ENCODE measurements at places on chromosomes 11 and 22. TPM values are rescaled to one million over a fixed set of nuclear protein-coding genes. Genes with fewer than 3 reads are reported as not detected.

DNA sequence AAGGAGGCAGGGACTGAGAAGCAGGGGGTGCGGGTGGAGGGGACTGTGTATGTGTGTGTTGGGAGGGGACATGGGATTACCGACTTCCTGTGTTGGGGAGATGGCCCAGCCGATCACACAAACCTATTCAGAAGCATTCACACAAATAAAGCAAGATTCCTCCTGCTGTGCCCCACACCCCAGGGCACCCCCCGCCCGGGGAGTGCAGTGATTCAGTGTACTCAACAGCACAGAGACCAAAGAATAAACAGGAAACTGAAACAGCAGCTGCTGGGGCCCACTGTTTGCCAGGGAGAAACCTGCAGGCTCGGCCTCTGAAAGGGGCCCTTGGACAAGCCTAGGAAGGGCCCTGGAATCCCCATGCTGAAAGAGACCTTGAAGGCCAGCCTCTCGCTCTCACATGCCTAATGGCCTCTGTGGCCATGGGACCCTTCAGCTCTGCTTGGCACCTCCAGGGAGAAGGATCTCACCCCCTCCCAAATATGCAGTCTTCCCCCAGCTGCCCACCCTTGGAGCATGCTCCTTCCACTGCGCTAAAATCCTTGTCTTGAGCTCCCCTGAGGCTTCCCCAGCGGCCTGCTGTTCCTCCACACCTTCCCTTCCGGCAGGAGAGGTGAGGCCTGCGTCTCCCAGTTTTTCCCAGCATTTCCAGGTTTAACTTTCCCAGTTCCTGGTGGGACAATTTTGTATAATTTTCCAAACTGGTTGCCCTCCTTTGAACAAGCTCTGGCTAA is 72.9 kb downstream of the CSNK2A3 start:
- no peaks in the 10 kb centered on the region for H3K4me1 ChIP-seq
- peak overlapping the region; percentile 88 for H3K27ac ChIP-seq
- no peak for DNase-seq
- H3K27me3 ChIP-seq: no peaks in the 10 kb centered on the region

DNA sequence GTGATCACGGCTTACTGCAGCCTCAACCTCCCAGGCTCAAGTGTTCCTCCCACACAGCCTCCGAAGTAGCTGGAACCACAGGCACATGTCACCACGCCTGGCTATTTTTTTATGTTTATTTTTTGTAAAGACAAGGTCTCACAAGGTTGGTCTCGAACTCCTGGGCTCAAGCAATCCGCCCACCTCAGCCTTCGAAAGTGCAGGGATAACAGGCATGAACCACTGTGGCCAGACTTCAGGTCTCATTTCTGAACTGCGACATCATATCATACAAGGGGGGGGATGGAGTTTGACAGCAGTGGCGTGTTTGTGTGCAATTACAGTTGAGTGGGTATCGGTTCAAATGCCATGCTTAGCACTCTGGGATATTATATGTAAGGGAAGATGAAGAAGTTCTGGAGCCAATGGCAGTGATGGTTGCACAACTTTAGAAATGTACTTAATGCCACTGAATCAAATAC is 6.9 kb downstream of the NAALADL1 start:
- H3K4me3 ChIP-seq: no peak overlapping the region
- peaks cover 12% of the 10 kb centered on the region for H3K4me1 ChIP-seq
- no peaks in the 10 kb centered on the region for H3K36me3 ChIP-seq
- H3K27me3 ChIP-seq: no peaks in the 10 kb centered on the region
- no peak overlapping the region for H3K27ac ChIP-seq

- no peak overlapping the region for H3K4me3 ChIP-seq
- peaks cover 18% of the 10 kb centered on the region for H3K27me3 ChIP-seq
- H3K4me1 ChIP-seq: peaks cover 21% of the 10 kb centered on the region
- H3K27ac ChIP-seq: no peak overlapping the region
Observed at GRCh38 chr11:60762851-60763691, 6.4 kb downstream of the MS4A15 start.

The OR8A1 gene
- not detected for total RNA-seq

The CCDC89 gene
- total RNA-seq: not detected

GRCh38 chr11:120124355-120124754 is 13.6 kb downstream of the TRIM29 start:
- no peaks in the 10 kb centered on the region for H3K36me3 ChIP-seq
- peaks cover 7% of the 10 kb centered on the region for H3K4me1 ChIP-seq
- no peak for DNase-seq
- no peak overlapping the region for H3K4me3 ChIP-seq
- peaks cover 3% of the 10 kb centered on the region for H3K27me3 ChIP-seq
- H3K27ac ChIP-seq: no peak overlapping the region

DNA sequence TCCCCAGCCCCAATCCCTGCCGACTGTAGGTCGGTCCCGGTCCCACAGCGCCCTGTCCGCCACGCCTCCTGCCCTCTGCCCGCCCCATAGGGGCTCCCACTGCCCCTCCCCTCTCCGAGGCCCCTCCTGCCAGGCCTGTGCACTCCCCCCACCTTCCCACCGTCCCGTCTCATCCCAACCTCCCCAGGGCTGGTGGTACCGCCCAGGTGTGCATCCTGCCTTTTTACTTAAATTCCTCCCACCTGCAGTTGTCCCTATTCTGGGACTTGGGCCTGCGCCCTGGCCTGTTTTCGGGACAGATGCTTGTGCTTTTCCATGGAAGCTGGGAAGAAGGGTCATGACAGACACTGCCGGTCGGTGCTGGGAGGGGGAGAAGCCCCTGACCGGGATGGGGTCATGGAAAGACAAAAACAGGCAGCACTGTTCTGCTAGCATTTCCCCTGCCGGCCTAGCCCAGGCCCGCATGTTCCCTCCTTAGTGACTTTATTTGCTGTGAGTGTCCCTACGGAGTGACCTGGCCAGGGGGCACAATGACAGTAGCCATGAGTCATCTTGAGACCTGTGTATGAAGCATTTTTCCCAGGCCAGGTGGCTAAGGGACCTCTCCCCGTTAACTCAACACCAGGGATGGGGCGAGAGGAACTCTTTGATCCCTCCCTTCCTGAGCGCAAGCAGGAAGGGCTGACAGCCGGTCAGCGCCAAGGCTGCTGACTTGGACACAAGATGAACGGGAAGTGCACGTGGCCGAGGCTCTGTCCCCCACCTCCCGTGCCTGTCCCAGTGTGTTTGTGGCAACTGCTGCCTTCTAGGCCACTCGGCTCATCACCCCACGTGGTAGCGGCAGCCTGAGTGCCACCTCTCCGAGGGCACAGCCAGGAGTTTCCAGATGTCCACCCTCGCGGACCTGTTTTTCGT is 7.1 kb downstream of the TBX1 start:
- peak overlapping the region; percentile 47 for H3K4me3 ChIP-seq
- H3K4me1 ChIP-seq: peaks cover 21% of the 10 kb centered on the region
- peaks cover 90% of the 10 kb centered on the region for H3K27me3 ChIP-seq
- H3K27ac ChIP-seq: no peak overlapping the region
- peak; percentile 70 for DNase-seq

DNA sequence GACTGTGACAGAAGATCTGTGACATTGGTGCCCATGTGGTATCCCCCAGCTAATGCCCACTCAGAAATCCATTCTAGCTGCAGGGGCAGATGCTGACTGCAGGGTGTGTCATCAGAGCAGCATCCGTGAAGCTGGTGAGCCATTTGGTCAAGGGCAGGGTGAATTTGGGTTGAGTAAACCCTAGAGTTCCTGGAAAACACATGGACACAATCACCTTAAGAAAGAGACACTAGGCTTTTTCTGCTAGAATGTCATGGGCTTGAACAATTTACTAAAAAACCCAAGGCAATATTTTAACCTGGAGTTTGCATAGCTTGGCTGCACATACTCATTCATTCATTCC is 100.0 kb downstream of the ADAMTS15 start:
- H3K27me3 ChIP-seq: peaks cover 2% of the 10 kb centered on the region
- H3K4me1 ChIP-seq: no peaks in the 10 kb centered on the region
- H3K27ac ChIP-seq: no peak overlapping the region
- H3K4me3 ChIP-seq: no peak overlapping the region
- no peaks in the 10 kb centered on the region for H3K36me3 ChIP-seq

GRCh38 chr11:119315131-119316015 is 1.6 kb downstream of the MCAM start:
- peaks cover 44% of the 10 kb centered on the region for H3K27me3 ChIP-seq
- H3K36me3 ChIP-seq: peaks cover 7% of the 10 kb centered on the region
- DNase-seq: peak; percentile 74
- H3K4me1 ChIP-seq: peaks cover 37% of the 10 kb centered on the region
- H3K4me3 ChIP-seq: peak overlapping the region; percentile 69

- no peak overlapping the region for H3K4me3 ChIP-seq
- H3K27me3 ChIP-seq: no peaks in the 10 kb centered on the region
- H3K27ac ChIP-seq: no peak overlapping the region
- H3K4me1 ChIP-seq: peaks cover 26% of the 10 kb centered on the region
- no peaks in the 10 kb centered on the region for H3K36me3 ChIP-seq
Observed at GRCh38 chr11:35163702-35164496, 24.9 kb downstream of the CD44 start.

- H3K4me3 ChIP-seq: no peak overlapping the region
- H3K36me3 ChIP-seq: no peaks in the 10 kb centered on the region
- peaks cover 4% of the 10 kb centered on the region for H3K27me3 ChIP-seq
- no peak for DNase-seq
- H3K27ac ChIP-seq: no peak overlapping the region
Observed at GRCh38 chr11:125270711-125271110, 106.2 kb downstream of the PKNOX2 start.

- H3K4me3 ChIP-seq: no peak overlapping the region
- H3K27ac ChIP-seq: no peak overlapping the region
- peaks cover 36% of the 10 kb centered on the region for H3K4me1 ChIP-seq
- H3K27me3 ChIP-seq: no peaks in the 10 kb centered on the region
Observed at GRCh38 chr11:7486781-7487140, 1.5 kb downstream of the OLFML1 start.

The TREH gene
- total RNA-seq: not detected

The DDTL gene
- 5.8 TPM for total RNA-seq

DNA sequence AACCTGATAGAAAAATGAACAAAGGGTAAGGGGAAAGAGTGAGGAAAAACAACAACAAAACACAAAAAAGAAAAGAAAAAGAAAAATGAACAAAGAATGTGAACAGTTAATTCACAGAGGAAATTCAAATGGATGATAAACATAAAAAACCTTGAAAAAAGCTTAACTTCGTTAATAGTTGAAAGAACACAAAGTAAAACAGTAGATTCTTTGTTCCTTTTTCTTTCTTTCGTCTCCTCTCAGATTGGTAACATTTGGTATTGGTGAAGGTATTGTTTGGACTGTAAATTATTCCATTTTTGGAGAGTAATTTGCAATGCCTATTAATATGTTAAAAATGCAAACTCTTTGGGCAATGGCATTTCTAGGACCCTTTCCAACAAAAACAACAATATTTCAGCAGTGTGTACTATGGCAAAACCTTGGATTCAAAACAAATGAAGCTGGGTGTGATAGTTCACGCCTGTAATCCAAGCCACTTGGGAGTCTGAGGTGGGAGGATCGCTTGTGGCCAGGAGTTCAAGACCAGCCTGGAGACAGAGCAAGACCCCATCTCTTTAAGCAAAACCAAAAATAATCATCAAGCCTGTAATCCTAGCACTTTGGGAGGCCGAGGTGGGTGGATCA is 3.3 kb upstream of the BACE1 start:
- peaks cover 2% of the 10 kb centered on the region for H3K27me3 ChIP-seq
- no peak overlapping the region for H3K4me3 ChIP-seq
- H3K27ac ChIP-seq: no peak overlapping the region
- H3K4me1 ChIP-seq: peaks cover 12% of the 10 kb centered on the region
- H3K36me3 ChIP-seq: no peaks in the 10 kb centered on the region
- no peak for DNase-seq

DNA sequence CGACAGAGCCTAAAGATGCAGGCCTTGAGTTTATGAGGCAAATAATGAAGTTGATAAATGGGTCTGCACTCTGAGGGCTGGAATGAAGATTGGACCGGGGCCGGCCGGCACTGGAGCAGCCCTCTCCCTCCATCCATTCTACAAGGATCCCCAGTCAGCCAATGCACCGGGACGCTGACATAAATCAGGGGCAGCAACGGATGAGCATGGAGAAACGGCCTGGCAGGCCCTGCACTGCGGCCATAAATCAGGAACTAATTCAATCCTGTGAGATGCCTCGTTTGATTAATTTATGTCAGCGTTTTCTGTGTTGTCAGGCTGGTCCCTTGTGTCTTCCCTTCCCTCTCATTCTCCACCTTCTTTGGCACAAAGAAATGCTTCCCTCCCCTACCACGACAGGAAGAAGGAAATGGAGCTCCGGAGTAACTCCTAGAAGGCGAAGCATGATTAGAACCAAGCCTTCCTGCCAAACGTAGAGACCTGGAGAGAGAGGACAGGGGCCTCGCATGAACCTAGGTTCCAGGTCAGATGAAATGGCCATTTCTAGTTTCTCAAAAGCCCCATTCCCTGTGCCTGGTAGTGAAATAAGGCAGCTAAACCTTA is 358.4 kb downstream of the OPCML start:
- no peak overlapping the region for H3K4me3 ChIP-seq
- no peak for DNase-seq
- no peaks in the 10 kb centered on the region for H3K36me3 ChIP-seq
- no peaks in the 10 kb centered on the region for H3K4me1 ChIP-seq
- H3K27me3 ChIP-seq: no peaks in the 10 kb centered on the region
- no peak overlapping the region for H3K27ac ChIP-seq

The HSPA8 gene
- 1,051 TPM for total RNA-seq

The PHOX2A gene
- 1.6 TPM for total RNA-seq

The MUC15 gene
- not detected for total RNA-seq

DNA sequence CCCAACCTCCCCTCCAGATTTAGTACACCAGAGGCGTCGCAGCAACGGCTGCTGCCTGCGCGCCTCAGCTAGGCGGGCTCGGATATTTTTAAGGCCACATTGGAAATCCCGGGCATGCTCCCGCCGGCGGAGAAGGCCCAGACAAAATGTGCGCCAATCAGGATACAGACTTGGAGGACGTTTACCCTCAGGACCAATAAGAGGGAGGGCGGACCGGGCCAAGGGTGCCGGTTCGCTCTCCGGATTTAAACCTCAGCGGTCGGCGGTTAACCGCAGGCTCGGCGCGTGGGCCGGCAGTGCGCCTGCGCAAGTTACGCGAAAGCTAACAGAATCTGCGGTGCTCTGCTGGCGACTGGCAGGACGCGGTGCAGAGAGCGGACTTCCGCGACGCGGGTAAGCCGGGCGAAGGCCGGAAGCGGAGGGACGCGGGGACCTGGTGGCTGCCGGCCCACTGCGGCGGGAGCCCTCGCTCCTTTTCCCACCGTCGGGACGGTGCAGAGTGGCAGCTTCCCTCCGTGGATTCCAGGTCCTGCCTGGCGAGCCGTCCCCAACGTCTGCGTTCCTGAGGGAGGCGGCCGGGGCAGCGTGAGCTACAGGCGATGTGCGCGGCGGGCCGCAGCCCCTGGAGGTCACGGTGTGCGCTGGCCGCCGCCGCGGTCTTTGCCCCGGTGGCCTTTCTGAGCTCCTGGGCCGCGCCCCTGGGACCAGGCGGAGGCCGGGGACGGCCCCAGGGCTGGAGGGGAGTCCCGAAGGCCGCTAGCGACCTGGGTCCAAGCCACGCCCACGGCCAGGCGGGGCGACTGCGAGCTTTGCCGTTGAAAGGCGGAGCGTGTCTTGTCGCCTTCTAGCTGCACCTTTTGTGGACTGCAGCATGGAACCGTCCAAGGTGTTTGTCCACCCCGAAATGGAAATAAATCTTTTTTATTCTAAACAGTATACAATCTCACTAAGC is at the start of gene HYLS1:
TSS of gene HYLS1 (plus strand) at position 296 of the 952 bp plus-strand sequence. CDS start 11,701 bp downstream, outside the sequence.
- peaks cover 3% of the 10 kb centered on the region for H3K4me1 ChIP-seq
- peaks cover 27% of the 10 kb centered on the region for H3K27me3 ChIP-seq
- H3K27ac ChIP-seq: no peak within 1 kb of the TSS
- H3K4me3 ChIP-seq: peak within 1 kb of the TSS; percentile 76
- peaks cover 7% of the 10 kb centered on the region for H3K36me3 ChIP-seq
- DNase-seq: peak; percentile 92
